NAMALWA (cell line): ENCODE measurements at places on chromosomes 11 and 22.

- peak; percentile 99 for DNase-seq
These were observed at the start of the genes BANF1 and EIF1AD for GRCh38 chr11:66001942-66002647. Gene BANF1 (plus strand): TSS chr11:66002503. CDS start chr11:66003251, 748 bp downstream. Gene EIF1AD (minus strand): TSS chr11:66002157. CDS start chr11:66000389, 1,768 bp downstream.

DNA sequence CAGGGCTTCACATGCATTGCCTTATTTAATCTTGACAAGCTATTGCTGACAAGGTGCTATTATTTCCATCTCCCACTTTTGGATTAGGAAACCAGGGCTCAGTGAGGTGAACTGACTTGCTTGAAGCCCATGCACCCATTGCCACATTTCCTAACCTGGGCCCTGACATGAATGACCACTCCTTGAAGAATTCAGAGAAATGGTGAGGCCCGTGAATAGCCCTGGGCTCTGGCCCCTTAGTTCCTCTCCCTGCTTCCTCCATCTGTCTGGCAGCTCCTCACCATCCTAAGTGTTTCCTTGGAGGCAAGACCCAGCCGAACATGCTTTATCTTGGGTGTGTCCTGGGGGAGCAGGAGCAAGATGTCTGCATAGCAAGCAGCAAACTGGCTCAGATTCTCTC, 56.1 kb upstream of the NECTIN1 start:
- DNase-seq: no peak

- peak; percentile 97 for DNase-seq
These were observed 8.0 kb downstream of the C11orf52 start for GRCh38 chr11:111926505-111927391.

DNA sequence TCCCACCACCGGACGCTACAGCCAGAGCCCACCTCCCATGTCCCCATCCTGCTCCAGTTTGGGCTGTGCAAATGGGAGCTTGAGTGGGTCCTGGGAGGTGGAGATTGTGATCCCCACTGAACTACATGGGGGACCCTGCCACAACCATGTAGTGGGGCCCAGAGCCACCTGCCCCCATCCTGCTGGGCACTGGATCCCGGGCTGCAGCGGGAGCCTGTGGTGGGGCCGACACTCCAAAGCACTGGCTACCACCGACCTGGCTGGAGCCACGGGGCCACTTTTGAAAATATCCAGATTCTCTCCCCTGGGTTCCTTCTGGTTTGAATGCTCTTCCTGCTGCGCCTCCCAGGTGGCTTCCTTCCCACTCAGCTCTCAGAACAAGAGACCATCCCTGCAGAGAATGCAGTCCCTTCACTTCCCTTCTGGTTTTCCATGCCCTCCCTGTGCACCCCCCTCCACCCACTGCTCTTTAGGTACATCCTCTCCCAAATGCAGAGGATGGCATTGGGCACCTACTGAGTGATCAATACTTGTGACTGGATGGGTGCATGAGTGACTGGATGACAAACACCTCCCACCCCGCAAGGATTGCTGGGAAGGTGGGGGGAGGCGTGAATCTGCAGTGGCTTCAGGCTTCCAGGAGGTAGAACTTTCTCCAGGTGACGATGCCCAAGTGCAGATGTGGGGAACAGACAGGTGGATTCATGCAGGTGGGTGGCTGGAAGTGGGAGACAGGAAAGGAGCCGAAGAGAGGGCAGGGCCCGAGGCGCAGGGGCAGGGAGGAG, 846 bp upstream of the UNC93B1 start:
- no peak for DNase-seq

DNA sequence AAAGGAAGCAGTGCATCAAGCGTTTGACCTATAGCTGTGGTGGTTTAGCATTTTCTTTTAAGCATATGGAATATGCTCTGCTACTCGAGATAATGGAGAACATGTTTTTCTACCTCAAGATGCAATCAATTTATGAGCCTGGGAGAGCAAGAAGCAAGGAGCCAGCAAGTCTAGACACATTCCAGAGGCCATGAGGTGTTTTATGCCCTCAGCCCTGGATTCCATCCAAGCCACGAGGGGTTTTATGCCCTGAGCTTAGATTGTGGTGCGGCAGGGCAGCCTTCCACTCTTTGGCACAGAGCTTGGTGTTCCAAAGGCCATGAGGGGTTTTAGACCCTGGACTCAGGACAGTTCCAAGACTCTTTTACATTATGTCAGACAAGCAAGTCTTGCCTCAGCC, 11.7 kb upstream of the DNAJB13 start:
- no peak for DNase-seq

DNA sequence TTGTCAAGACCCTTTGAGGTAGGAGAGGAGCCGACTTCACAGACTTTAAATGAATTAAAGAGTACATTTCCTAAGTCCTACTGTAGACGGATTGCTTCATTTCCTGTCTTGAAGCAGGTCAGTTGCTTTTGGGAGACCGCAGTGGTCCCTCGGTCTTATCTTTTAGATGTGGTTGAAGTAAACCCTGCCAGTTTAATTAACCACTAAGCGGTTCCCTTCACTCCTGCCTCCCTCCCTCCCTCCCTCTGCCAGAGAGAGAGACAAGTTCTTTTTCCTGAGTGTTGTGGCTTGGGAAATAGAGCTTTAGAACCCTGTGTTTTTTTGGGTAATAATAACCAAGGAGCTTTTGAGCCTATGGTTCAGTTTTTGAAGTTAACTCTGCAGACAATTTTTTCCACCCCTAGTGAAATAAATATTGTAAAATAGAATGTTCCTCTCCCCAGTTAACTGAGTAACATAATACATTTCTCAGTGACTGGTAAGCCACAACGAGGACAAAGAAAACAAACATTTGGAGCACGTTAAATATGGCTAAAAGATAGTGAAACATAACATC, 147.5 kb downstream of the LDLRAD3 start:
- DNase-seq: no peak

- DNase-seq: no peak
These were observed 929.0 kb downstream of the BRD1 start for GRCh38 chr22:48898524-48899250.

DNA sequence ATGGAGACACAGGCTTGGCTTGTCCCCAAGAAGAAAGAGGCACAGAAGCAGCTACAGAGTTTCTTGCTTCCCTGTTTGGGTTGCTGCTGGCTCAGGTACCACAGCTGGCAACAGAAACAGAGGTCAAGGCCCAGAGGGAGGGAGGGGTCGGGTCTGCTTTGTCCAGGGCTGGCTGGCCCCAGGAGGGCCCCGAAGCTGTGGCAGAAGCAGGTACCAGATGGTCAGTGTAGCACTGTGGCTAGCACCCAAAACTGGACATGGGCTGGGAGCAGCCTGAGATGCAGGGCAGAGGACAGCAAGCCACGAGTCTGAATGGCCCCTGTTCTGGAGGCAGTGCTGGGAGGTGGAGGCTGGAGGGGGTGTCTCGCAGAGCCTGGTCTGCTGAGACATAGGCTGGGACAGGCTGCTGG, 52.3 kb upstream of the CCDC188 start:
- no peak for DNase-seq

GRCh38 chr11:62856333-62856895, 17.0 kb upstream of the WDR74 start:
- DNase-seq: peak; percentile 52

GRCh38 chr22:42769574-42770447, 49.1 kb upstream of the A4GALT start:
- peak; percentile 33 for DNase-seq
